OCI-LY7 (cell line): ENCODE measurements at places on chromosomes 4 and X.

GRCh38 chr4:101067383-101067782, 279.9 kb downstream of the PPP3CA start:
- DNase-seq = no peak

DNA sequence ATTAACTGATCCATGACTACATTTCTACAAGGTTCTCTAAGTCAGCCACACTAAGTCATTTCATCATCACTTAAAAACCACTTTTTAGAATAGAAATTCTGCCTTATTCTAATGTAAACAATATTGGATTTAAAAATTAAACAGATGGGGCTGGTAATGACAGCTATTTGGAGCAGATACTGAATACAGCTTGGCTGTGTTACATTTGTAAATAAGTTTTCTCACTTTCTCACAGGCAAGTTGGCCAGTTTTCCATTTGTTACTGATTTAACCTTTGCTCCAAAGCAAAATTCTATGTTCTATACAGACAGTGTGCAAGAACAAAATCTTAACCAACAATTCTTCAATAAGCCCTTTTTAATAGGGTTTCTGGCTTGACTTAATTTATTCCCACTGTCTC, 370.7 kb downstream of the GRIA2 start:
- DNase-seq = no peak

- peak; percentile 65 for DNase-seq
Observed at GRCh38 chr4:101355246-101355645, 7.9 kb upstream of the PPP3CA start.

- no peak for DNase-seq
Observed at GRCh38 chr4:14621731-14622463, 380.4 kb upstream of the CPEB2 start.

DNA sequence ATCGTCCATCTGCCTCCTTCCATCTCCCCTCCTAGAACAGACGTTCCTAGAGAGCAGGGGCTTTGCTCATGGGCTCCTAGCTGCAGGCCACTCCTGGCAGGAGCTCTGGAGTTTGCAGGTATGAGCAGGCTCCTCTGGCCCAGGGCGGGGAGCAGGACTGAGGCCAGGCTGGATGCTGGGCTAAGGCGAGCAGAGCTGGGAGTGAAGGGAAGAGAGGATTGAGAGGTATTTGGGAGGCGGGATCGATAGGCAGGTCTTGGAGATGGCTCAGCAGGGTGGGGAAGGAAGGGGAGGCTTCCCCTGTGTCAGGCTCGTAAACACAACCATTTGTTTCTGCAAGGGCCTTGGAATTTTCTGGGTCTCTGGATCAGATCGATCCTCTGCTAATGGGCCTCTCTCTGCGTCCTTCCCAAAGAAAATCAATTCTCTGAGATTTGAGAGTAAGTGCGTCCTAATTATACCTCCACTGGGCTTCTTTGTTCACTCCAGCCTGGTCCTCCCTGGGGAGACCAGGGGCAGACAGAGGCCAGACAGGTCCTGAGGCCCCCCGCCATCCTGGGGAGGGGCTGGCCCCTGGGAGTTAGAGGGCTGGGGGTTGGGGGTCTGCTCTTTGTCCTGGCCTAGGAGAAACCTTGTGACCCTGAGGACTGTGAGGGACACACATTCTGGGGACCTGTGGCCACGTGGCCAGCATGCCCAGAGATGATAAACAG, 94.8 kb upstream of the PSAPL1 start:
- no peak for DNase-seq

- no peak for DNase-seq
Observed at GRCh38 chr4:184715526-184715925, 18.4 kb downstream of the CENPU start.

DNA sequence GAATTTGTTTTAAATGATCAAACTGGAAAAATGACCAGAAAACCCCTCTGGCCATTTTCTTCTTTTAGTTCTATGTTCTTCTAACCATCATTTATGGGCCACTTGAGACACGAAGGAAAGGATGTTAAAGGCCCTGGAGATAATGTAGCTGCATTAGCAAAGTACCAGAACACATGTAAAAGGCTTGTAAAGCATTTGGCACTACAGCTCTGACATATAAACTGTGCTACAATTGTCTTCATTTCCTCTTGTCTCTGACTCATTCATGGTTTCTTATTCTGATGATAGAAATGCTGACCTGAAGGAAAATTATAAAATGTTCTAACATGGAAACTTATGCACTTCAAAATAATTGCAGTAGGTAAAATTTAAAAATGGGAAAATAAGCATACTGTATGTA, 388.7 kb downstream of the FAT4 start:
- no peak for DNase-seq

DNA sequence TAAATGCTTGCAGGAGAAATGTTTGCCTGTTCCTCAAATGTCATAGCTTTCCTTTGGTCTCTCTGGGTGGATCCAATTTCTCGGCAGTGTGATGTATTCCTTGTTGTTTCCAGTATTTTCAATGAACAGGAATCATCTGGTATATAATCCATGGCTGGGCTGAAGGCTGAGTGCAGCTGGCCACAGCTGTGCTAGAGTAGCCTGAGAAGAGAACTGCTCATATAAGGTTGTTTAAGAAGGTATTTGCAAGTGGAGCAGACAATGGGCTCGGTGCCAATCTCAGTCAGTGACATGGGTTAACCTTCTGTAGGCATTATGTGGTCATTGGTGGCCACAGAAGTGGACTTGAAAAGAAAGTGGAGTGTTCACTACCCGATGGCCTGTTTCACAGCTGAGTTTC, 390.3 kb downstream of the SPRY1 start:
- DNase-seq = no peak

- no peak for DNase-seq
Observed at GRCh38 chr4:69816236-69816635, 43.7 kb downstream of the SULT1E1 start.

DNA sequence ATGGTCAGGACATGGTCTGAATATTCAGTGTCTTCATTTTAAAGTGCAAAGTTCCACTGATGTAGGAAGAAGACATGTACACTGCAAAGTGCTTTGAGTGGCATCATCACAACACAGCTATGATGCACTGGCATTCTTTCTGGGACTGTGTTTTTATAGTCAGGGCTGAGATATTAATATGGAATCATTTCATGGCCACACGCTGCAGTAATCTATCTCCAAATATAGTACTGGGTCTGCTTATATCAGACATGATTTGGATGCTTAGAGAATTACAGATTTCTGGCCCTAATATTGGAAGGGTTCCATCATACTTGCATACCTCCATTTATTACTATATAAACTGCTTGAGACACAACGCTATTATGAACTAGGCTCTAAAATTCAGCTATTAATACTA, 1170.9 kb downstream of the NLGN4X start:
- no peak for DNase-seq

DNA sequence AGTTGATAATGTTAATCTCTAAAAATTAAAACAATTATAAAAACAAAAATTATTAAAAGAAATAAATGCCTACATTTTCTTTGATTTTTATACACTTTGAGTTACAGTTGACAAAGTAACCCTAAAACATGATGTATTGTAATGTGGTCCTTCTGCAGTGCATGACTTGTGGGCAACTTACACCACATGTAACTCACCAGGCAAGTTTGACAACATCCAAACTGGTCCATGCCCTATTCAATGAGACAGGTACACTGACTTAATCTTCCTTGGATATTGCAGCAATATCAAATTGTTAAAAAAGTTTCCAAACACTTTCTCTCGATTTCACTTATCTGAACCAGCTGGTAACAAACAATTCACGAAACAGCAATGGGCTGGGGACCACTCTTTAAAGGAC, 81.5 kb downstream of the FTHL17 start:
- DNase-seq = no peak

DNA sequence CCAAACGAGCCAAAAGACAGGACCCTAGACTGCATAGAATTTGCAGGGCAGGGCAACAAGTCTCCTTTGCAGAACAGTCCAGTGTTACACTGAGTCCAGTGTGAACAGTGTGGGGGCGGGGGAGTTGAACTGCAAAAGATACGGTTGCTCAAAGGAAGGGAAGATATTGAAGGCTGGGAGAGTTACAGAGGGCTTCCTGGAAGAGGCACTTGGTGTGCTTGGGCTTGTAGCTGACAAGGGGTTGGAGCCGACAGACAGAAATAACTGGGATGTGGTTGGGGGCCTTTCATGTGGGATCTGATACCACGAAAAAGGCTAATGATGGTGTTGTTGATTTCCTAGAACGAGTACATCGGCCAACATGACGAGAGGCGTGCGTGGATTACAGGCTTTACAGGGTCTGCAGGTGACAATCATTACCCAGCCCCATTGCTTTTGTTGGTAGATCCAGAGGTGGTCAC, 6.1 kb downstream of the XPNPEP2 start:
- DNase-seq = no peak

DNA sequence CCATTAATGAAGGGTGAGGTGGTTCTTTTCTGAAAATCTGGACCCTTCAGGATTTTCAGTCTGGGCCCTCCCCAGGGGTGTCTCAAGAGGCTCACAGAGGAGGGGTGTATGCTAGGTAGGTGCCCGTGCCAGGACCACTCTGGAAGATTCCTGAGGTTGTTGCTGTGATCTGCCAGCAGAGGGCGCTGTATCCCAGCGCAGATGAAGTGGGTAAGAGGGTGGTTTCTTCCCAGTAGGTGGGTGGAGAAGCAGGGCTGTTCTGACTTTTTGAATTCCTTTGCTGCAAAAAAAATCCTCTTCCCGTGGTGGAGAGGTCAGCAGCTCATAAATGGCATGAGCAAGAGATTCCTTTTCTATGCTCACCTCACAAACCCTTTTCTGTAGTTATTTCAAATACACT, 51.1 kb downstream of the SCML1 start:
- peak; percentile 14 for DNase-seq

- DNase-seq = no peak
Observed at GRCh38 chr4:125750828-125751466, 436.2 kb downstream of the FAT4 start.

DNA sequence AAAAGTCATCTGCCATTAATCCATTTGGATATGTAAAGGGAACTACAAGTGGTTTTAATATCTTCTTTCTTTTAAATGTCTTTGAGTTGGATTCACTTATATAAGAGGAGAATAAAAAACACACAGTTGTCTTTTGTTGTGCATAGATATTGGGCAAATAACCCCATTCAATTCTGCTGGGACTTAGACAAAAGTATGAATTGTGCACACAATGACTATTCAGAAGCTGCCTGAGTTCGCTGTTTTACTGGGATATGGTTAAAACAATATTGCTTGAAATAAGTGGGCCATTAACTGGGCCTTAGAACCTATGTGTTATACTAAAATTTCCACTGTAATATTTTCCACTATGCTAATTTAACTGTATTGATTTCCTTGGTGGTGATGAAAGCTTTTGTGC, 71.7 kb downstream of the PCYT1B start:
- no peak for DNase-seq

- DNase-seq = no peak
Observed at GRCh38 chr4:41797260-41797659, 48.7 kb upstream of the PHOX2B start.

DNA sequence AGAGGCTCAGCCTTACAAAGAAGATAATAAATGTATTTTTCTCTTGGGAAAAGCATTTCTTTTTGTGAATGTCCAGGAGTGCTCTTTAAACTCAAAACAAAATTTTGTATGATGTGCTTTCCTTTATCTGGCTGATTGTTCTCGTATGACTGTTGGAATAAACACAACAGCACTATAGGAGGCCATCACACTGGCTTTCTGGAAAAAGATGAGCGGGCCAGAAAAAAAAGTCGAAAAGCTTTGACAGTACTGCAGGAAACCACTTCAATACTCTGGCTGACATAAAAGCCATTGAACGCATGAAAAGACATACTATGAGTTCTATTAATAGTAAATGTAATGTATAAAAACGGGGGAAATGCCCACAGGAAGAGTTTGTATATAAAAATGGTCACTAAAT, 64.7 kb upstream of the CTSO start:
- no peak for DNase-seq

- DNase-seq = peak; percentile 94
Observed at GRCh38 chrX:2629316-2630007, 61.6 kb upstream of the CD99 start.

GRCh38 chr4:16857425-16857824, 41.0 kb downstream of the LDB2 start:
- no peak for DNase-seq

GRCh38 chr4:78666830-78667258, 109.3 kb upstream of the BMP2K start:
- no peak for DNase-seq

GRCh38 chr4:120158841-120159463, 92.3 kb upstream of the MAD2L1 start:
- no peak for DNase-seq

GRCh38 chr4:51906167-51906958, 63.4 kb downstream of the DCUN1D4 start:
- peak; percentile 49 for DNase-seq

- no peak for DNase-seq
Observed at GRCh38 chr4:140952717-140953116, 180.6 kb downstream of the RNF150 start.

- no peak for DNase-seq
Observed at GRCh38 chrX:49257846-49258748, 6.4 kb downstream of the FOXP3 start.

- no peak for DNase-seq
Observed at GRCh38 chrX:154431341-154431740, 2.9 kb downstream of the ATP6AP1 start.

DNA sequence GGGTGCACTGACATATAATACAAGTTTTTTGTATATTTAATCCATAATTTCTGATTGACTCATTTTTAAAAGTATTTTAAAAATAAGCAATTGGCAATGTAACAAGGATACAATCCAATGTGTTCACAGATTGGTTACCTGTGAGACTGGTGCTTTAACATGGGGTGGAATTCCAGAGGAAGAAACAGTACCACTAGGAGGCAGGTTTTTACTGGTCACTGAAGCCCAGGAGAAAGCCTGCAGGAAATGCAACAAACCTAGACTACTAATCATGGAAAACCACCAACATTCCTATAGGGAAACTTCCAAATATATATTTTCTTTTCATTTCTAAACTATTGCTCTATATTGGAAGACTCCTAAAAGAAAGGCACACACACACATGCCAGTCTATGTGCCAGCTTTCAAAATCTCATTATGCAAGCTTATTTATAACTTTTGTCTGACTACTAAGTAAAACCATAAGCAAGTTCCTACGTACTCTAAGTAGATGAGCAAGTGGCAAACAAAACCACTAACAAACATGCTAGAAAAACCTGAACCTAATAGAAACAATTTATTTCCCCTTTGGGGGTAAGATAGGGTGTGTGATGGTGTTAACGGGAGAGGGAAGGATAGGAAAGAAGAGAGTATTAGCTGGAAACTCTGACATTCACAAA, 19.2 kb downstream of the G3BP2 start:
- no peak for DNase-seq

GRCh38 chr4:189502841-189503435, 437.7 kb upstream of the FRG1 start:
- DNase-seq = no peak

GRCh38 chr4:88605736-88606135, 13.5 kb downstream of the HERC3 start:
- peak; percentile 2 for DNase-seq
